CD4-positive, alpha-beta T cell treated with Interferon gamma for 1 hour (primary cell): ENCODE measurements at places on chromosomes 12 and 14.

DNA sequence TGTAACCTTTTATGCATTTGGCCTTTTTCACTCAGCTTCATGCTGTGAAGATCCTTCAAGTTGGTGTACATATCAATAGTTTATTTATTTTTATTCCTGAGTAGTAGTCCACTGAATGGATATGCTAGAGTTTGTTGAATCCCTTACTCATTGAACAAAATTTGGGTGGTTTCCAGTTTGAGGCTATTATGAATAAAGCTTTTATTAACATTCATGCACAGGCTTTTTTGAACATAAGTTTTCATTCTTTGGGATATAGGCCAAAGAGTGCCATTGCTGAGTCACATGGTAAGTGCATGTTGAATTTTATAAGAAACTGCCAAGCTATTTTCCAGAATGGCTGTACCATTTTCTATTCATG lies 59.5 kb upstream of the CAPRIN2 start:
- no peak for DNase-seq

DNA sequence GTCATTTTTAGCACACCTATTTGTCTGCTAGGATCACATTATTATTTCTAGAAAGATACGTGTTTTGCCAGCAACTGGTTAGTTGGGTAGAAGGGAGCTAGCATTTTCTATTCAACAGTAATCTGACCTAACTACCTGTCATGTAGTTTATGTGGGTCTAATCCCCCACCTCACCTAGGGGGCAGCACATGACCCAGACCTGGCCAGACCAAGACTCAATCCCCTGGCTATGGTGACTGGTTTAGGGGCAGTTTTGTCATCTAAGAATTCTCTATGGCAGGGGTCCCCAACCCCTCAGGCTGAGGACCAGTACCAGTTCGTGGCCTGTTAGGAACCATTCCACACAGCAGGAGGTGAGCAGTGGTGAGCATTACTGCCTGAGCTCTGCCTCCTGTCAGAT lies 29.5 kb upstream of the EVL start:
- DNase-seq: no peak

GRCh38 chr12:48995086-48995879 lies 3.9 kb downstream of the DDN start:
- DNase-seq: peak; percentile 37

- DNase-seq: no peak
Measured at GRCh38 chr12:110533607-110534006, 31.5 kb downstream of the RAD9B start.

GRCh38 chr12:109331301-109331952 lies 16.3 kb upstream of the MYO1H start:
- no peak for DNase-seq

GRCh38 chr14:82070753-82071152 lies 537.1 kb upstream of the SEL1L start:
- no peak for DNase-seq

DNA sequence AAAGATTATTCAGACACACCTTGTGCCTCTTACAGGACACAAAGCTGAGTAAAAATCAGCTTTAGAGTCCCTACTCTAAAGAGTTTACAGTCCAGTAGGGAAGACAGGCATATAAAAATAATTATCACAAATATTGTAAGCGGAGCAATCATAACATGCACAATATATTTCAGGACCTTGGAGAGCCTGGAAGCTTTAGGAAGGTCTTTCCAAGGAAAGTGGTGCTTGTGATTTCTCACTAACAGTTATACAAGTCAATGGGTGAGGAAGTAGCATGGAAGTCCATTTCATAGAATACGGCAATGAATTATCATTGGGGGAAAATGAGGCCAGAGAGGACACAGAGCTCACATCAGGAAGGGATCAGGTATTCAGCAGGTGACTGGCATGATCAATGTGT lies 268.3 kb downstream of the C12orf50 start:
- DNase-seq: no peak

- peak; percentile 30 for DNase-seq
Measured at GRCh38 chr14:97634751-97635150, 837.6 kb downstream of the VRK1 start.

GRCh38 chr14:56817396-56817921 lies 7.2 kb upstream of the OTX2 start:
- no peak for DNase-seq

DNA sequence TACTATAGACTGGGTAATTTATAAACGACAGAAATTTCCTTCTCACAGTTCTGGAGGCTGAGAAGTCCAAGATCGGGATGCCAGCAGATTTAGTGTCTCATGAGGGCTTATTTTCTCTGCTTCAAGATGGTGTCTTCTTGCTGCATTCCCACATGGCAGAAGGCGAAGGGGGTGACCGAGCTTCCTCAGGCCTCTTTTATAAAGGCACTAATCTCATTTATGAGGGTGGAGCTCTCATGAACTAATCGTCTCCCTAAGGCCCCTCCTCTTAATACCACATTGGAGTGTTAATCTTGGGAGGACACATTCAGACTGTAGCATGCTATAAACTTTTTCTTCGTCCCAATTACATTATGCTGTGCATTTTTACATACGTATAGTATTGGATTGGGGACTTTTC lies 200.4 kb upstream of the ARHGAP5 start:
- DNase-seq: no peak

GRCh38 chr12:115680967-115681366 lies 596.5 kb downstream of the MED13L start:
- no peak for DNase-seq

GRCh38 chr12:11861155-11861863 lies 209.4 kb upstream of the BCL2L14 start:
- no peak for DNase-seq

GRCh38 chr14:38357557-38357956 lies 101.7 kb upstream of the CLEC14A start:
- no peak for DNase-seq

GRCh38 chr12:52278575-52279421 lies 4.4 kb downstream of the KRT86 start:
- peak; percentile 53 for DNase-seq

DNA sequence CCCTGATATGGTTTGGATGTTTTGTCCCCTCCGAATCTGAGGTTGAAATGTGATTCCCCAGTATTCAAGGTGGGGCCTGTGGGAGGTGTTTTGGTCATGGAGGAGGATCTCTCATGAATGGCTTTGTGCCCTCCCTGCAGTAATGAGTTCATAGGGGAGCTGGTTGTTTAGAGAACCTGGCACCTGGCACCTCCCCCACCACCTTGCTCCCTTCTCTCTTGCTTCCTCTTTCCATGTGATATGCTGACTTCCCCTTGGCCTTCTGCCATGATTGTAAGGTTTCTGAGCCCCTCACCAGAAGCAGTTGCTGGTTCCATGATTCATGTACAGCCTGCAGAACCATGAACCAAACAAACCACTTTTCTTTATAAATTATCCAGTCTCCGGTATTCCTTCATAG lies 32.6 kb downstream of the CD163L1 start:
- DNase-seq: no peak

DNA sequence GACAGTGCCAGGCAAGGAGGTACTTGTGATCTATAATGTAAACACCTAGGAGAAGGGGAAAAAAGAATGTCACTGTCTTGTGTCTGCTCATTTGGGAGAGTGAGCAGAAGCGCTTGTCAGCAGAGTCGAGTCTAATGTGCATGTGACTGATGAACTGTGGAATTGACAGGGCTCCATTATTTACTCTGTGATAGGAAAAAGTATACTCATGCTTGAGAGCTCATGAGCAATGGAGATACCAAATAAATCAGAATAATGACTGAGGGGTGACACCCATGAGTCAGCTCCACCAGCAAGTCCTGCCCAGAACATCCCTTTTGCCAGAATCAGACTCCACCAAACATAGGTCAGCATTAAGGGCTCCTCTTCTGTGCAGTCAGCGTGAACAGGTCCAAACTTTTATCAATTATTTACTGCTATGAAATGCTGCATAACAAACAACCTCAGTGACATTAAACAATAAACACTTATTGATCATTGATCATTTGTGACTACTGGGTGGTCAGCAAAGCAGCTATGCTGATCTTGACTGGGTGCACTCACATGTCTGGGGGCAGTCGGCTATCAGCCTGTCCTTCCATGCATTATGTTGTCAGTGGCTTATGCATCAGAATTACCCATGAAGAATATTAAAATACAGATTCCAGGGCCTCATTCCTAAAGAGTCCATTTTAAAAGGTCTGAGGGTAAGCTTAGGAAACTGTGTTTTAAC lies 29.2 kb upstream of the WSCD2 start:
- DNase-seq: no peak

DNA sequence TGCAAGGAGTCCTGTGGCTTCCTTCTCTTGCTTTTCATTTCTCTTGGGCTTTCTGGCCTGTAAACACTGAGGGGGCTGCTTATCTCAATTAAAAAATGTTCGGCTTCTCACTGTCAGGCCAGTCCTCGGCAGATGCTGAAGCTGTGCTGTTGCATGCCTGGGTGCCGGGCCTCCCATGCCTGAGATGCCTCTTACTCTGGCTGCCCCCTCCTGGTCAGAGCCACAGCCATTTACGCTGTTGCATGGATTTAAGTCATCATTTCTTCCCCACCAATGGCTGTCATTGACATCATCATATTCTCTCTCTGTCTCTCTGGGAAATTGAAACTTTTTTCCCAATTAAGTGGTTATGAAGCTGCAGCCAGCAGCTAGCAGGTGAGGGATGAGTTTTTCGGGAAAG lies 53.7 kb downstream of the FOXN4 start:
- DNase-seq: no peak

GRCh38 chr12:77608271-77608824 lies 222.3 kb upstream of the NAV3 start:
- DNase-seq: no peak

DNA sequence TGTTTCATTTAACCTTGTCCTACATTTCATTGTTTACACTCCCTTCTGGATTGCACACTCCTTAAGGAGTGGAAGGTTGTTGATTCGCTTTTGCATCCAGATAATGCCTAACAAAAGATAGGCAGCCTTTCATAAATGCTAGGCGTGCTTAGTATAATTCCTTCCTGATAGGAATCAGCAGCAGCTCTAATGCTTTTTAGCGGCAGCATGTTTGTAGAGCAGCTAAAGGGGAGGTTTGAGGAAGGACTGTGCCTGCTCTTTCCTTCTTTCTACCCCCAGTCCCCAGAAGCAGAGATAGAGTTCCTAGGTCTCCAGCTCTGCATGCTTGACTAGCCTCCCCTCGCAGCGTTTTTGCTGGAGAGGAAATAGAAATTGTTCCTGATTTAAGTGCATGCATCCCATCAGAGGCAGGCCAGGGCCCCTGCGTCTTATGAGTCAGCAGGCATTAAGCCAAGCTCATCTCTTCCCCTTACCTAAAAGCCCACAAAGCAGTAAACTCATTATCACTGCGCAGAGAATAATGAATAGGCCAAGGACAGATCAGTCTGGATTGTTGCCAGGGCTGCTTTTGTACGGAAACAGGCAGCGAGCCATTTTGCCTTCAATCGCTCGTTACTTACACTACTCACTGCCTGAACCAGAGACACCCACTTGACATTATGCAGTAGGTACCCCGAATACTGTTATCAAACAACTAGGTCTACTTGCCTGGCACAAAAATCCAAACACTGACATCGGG lies 14.0 kb upstream of the TBPL2 start:
- DNase-seq: peak; percentile 14

DNA sequence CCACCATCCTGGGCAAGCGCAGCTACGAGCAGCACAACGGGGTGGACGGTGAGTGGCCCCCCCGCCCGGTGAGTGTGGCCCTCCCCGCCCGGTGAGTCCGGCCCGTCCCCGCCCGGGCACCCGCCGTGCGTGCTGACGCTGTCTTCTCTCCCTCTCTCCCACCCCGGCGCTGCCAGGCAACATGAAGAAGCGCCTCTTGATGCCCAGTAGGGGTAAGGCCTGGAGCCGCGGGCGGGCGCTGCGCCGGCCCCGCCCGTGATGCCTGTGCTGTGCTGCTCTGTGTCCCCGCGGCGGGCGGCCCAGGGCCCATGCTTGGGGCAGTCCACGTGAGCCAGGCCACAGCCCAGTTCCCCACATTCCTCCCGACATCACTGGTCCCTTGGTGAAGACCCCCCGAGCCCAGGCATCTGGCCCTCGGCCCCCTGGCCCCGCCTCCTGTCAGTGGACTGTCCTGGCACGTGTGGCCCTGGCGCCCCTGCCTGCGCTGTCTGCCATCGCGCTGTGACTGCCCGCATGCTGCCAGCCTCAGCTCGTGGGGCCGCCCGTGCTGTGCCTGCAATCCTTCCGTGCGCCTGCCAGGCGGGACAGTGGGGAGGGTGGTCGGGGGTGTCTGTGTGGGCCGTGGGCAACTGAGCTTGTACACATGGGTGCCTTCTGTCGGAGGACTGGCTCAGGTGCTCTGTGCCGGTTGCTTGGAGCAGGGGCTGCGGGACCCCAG lies 7.9 kb upstream of the CRIP2 start:
- DNase-seq: no peak
